ENCODE measurements at places on chromosomes 3 and 15.
A peak's percentile ranks its signal among the peaks of the same experiment; 100 is the strongest.

DNA sequence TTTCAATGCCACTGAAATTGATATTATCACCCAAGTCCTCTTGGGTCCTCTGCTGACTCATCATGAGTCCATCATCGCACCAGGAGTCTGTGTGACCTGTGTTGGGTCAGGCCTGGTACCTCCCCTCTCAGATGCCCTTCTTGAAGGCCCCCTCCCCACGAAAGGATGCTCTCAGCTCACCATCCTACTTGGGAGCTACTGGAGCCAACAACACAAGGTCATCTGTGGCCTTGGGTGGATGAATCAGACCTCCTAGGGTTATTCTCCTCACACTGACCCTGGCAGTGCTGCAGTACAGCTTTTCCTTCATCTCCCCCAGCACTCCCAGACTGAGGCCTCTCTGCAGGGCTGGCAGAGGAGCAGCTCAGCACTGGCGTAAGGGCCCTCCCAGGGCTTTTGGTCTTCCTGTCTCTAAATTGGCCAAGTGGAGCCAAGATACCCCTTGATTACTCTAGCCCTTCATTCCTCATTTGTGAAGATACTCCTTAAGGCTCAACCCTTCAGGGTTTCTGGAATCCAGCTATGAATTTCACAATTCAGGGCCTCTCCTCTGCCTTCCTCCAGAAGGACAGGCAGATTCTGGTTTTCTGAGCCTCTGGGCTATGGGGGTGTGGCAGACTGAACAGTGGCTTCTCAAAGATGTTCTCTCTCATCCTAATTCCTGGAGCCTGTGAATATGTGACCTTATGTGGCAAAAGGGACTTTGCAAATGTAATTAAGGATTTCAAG is 80.7 kb upstream of the GSK3B start:
- DNase-seq = no peak

- no peak for DNase-seq
Measured at GRCh38 chr3:27568393-27568792, 84.2 kb upstream of the SLC4A7 start.

DNA sequence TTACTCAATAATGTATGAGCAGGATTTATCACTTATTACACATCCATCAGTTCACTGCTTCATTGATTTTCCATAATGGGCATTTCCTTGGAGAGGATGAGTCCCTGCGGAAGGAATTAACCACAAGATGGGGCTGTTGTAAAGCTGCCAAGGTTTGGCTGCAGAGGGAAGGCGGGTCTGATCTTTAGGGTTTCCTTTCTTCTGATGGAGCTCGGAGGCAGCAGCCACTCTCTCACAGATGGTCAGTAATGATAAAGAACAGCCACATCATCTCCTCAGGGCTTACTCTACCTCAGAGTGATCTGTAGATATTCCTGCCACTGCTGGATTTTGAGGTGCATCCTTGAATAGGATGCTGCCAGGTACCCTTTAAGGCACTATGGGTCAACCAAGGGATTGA is 115.2 kb downstream of the USP13 start:
- DNase-seq = peak; percentile 21

GRCh38 chr3:33943277-33943676 is 144.8 kb downstream of the PDCD6IP start:
- no peak for DNase-seq

- DNase-seq = no peak
Measured at GRCh38 chr3:193910886-193911738, 224.8 kb upstream of the HES1 start.

All from GM04503 (cell line).